ENCODE measurements at places on chromosomes 7 and 10.
A peak's percentile ranks its signal among the peaks of the same experiment; 100 is the strongest.

DNA sequence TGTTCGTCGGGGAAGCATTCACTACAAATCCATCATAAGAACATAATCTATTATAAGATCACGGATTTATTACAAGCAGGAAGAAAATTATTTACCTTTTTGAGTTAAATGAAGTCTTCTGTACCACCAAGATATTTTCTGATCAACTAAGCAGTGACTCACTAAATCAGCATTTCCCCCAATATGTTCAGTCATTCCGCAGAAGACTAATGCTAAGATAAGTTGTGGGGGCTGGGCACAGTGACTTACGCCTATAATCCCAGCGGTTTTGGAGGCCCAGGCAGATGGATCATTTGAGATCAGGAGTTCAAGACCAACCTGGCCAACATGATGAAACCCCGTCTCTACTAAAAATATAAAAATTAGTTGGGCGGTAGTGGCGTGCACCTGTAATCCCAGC is 144.2 kb upstream of the EGR2 start:
- DNase-seq, result no peak

GRCh38 chr7:14446829-14447228 is 455.7 kb downstream of the DGKB start:
- no peak for DNase-seq

DNA sequence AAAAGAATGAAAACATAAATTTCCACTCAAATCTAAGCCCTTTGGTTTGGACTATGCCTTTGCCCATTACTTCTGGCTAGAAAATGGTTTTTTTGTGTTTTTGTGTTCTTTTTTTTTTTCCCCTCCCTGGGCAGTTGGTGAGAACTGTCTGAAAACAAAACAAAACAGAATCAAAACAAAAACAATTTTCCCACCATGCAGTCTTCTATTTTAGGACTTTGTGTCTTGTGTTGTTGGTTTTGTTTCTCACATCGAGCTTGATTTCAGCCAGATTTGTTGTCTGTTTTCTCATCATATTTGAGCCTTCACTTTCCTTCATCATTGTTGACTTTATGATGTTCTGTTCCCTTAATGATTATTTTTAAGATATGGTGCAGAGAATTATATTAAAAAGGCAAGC is 206.3 kb downstream of the MACC1 start:
- no peak for DNase-seq

DNA sequence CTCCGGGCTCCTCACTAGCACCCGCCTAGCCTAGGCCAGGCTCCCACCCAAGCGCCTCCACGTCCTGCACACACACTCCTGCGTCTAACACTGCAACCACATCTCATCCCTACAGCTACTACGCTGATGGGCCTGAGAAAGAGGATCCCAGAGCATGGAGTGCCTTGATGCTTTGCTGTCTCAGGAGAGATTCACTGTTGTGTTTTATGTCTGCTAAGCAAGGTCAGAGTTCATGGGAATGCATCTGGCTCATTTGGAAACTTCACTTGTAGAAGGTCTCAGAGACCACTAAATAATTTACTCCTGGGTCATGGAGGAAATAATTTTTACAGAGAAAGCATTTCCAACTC is 88.7 kb downstream of the SLIT1 start:
- no peak for DNase-seq

- DNase-seq, result peak; percentile 57
Observed at GRCh38 chr10:5466451-5467206, 32.7 kb downstream of the CALML5 start.

- DNase-seq, result no peak
Observed at GRCh38 chr10:94358480-94358879, 4.3 kb downstream of the NOC3L start.

Measured in DMS153 (cell line).